ENCODE measurements at places on chromosomes 16 and 17. TPM values are rescaled to one million over a fixed set of nuclear protein-coding genes. Genes with fewer than 3 reads are reported as not detected.

The CHMP6 gene
- 10.5 TPM for total RNA-seq

The PARD6A gene
- 1.9 TPM for total RNA-seq

The CACNG1 gene
- not detected for total RNA-seq

The ZDHHC7 gene
- 46.4 TPM for total RNA-seq

The ZG16B gene
- total RNA-seq, result 1.2 TPM

The AIPL1 gene
- total RNA-seq, result not detected
